ENCODE measurements at places on chromosomes 11 and 22.
A peak's percentile ranks its signal among the peaks of the same experiment; 100 is the strongest.

DNA sequence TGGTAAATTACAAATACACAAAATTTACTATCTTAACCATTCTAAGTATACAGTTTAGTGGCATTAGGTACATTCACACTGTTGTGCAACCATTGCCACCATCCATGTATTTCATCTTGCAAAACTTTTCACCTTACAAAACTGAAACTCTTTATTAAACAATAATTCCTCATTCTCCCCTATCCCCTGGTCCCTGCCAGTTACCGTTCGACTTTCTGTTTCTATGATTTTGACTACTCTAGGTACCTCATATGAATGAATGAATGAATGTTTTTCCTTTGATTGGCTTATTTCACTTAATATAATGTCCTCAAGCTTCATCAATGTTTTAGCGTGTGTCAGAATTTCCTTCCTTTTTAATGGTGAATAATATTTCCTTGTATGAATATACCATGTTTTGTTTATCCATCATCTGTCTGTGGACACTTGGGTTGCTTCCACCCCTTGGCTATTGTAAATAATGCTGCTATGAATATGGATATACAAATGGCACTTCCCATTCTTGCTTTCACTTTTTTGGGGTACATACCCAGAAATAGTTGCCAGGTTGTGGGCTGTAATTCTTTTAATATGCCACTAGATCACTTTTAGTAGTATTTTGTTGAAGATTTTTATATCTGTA, 93.0 kb downstream of the UVRAG start:
- no peak for DNase-seq

DNA sequence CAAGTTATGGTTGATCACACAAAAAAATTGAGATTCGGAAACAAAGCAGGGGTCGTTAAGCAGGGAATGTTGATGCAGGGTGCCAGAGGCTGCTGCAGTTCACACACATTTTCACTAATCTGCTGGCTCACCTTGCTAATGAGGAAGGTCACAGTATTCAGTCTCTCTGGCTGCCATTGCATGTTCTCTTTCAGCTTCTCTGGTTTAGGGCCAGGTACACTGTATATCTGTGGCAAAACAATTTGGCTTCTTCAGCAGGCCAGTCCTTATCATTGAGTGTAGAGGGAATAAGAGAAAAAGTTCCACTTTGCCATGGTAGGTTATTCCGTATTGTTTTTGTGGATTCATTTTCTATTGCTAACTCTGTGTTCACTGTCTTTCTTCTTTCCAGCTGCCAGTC, 283.7 kb upstream of the ANO3 start:
- no peak for DNase-seq

GRCh38 chr11:27244900-27245299, 118.1 kb downstream of the CCDC34 start:
- no peak for DNase-seq

GRCh38 chr11:93169950-93170561, 27.7 kb downstream of the SLC36A4 start:
- DNase-seq, result no peak

GRCh38 chr11:81946831-81947230, 786.8 kb downstream of the FAM181B start:
- DNase-seq, result no peak

DNA sequence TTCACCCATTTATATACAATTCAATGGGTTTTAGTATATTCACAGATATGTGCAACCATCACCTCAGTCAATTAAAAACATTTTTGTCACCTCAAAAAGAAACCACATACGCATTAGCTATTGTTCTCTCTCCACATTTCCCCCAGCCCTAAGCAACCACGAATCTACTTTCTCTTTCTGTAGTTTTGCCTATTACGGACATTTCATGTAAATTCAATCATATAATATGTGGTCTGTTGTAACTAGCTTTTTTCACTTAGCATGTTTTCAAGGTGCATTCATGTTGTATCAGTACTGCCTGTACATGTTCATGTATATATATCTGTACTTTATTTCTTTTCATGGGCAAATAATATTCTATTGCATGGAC, 104.7 kb upstream of the RRM1 start:
- DNase-seq, result no peak

DNA sequence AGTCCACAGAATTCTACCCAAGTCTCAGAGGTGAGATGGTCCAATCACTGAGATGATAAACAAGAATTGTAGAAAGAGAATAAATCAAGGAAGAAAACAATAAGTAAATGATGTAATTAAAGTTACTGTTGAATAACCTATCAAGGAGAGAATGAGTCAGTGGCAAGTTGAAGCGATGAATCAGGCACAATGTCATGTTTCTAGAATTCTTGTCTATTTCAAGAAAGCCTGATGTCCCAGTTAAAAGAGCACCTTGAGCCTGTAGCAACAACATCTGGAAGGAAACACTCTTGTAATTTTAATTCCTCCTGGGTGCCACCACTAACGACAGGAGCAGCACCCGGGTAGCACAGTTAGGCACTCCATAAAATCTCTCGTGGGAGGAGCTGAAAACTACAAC, 67.9 kb upstream of the SLC35C1 start:
- no peak for DNase-seq

DNA sequence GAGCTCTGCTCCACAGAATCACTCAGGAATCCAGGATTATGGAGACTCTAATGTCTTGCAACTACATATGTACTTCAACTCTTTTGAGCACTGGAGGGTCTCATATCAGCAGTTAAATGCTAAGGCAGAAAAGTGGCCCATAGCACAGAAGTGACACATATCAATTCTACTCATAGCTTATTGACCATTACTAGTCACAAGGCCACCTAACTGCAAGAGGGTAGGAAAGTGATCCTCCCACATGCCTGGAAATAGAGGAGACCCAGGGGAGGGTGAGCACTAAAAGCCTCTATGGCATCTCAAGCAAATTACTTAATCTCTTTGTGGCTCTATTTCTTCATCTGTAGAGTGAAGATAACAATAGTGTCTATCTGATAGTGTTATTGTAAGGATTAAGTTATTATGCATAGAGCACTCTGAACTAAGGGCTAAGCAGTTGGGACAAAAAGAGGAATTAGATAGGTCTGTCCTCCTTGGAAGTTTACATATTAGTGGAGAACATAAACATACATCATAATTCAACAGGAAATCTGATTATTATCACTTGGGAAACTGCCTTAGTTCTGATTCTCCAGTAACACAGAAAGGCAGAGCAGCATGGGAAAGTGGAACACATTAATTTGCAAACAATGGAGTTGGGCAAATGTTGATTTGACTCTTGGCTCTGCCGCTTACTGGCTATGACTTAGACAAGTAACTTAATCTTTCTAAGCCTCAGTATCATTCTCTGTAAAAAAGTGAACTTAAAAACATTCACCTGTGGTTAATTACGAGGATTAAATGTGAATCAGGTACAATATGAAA, 25.1 kb upstream of the USP47 start:
- DNase-seq, result no peak

GRCh38 chr11:5288108-5288905, 13.4 kb downstream of the OR51B4 start:
- no peak for DNase-seq

DNA sequence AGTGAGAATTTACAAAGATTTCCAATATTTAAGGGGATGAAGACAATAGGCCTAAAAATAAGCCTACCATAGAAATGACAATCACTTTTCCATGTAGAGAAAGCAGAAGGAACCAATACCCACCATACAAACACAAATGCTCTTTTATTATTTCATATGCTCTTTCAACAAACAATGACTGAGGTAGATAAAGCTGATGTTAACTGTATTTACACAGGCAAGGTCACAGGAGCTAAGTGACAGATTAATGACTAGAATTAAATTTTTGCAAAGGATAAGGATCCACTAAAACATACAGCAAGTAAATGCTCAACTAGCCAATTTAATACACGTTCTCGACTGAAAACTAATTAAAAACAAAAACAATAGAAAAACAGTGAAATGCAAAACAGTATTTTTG, 34.2 kb downstream of the PICALM start:
- no peak for DNase-seq

- peak; percentile 65 for DNase-seq
Observed at GRCh38 chr11:7513234-7514098, at the start of gene PPFIBP2. TSS of gene PPFIBP2 (plus strand) at chr11:7513999. CDS start at chr11:7549476, 35,477 bp downstream.

GRCh38 chr11:36116161-36116560, 172.3 kb downstream of the LDLRAD3 start:
- DNase-seq, result no peak

DNA sequence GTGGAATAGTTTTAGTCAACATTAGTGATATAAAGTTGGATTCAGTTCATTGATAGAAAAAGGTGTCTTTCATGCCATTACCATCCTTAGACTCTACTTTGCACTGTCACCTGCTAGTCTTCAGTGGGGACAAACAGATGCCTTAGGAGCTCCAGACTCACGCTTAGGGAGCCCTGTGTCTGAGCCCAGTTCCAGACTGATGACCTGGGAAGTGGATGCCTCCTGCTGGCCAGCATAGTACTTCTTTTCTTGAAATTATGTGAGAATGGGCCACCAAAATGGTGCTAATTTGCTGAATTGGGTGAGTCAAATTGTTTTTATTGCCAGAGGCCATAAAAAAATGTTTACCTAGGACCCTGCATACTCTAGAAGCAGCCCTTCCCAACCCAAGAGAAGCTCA, 53.9 kb downstream of the NOX4 start:
- DNase-seq, result no peak

- no peak for DNase-seq
Observed at GRCh38 chr11:116162086-116162885, 610.5 kb downstream of the BUD13 start.

DNA sequence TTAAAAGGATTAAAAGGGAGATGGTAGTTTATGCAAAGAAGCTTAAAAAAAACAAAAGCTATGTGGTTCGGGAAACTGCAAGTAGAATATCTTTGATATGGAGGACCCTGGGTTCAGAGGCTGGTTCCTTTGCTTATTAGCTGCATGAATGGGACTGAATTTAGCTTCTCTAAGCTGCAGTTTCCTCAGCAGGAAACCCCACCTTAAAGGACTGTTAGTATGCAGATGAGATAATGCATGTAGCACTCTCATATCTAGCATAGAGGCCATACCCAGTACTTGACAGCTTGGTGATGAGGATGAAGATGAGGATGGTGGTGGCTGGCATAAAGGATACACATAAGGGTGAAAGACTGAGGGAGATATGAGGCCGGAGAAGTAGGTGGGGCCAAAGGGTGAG, 134.6 kb downstream of the RRAS2 start:
- DNase-seq, result no peak

DNA sequence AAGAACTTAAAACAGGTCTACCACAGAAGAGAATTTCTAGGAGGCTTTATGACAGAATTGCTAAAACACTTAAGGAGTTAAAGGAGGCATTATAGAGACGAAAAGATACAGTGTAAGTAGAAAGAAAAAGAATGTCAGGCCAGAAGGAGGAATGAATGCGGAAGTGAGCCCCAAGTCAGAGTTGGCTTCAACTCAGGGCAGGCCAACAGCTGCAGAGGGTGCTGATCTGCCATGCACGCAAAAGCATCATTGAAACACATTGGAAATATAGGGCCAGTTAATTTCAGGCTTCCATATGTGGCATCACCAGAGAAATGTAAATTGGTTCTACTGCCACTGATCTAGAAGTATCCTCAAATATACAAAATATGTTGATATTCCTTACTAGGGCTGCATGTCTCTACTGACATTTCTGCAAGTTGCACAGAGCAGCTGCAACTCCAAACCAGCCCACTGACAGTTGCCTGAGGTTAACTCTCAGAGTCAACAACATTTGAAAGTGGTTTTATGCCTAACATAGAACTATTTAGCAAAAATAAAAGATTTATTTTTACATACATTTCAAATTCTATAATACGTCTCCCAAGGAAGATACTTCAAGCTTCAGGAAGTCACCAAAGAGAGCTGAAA, 324.1 kb downstream of the C11orf87 start:
- DNase-seq, result no peak

DNA sequence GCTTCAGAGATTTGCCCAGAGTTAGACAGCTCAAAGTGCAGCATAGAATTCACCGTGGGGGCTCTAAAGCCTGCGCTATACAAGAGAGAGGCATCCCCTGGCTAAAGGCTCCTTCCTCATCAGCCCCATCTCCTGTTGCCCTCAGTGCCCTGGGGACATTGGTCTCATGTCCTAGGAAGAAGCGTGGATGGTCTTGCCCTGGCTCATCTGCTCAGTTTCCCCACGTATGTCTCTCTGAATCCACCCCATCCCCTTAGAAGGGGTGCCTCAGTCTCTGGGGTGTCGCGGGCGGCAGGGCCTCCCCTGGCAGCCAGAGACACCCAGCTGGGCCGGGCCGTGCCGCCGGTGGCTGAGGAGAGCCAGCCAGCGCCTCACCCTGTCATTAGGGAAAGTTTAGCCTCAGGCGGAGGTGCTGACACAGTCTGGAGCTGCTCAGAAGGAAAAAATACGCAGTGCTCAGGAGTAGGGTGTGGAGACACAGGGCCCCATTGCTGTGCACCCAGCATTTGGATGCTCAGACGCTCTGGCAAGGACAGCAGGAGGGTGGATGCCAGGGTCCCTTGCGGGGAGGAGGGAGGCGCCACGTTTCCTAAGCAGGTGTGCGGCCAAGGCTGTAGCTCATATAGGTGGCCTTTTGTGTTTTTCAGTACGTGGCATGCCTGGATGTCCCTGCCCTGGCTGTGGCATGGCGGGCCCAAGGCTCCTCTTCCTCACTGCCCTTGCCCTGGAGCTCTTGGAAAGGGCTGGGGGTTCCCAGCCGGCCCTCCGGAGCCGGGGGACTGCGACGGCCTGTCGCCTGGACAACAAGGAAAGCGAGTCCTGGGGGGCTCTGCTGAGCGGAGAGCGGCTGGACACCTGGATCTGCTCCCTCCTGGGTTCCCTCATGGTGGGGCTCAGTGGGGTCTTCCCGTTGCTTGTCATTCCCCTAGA, 1.3 kb downstream of the SLC39A13 start:
- DNase-seq, result no peak

- DNase-seq, result no peak
Observed at GRCh38 chr11:17595526-17596309, 48.7 kb downstream of the OTOG start.

DNA sequence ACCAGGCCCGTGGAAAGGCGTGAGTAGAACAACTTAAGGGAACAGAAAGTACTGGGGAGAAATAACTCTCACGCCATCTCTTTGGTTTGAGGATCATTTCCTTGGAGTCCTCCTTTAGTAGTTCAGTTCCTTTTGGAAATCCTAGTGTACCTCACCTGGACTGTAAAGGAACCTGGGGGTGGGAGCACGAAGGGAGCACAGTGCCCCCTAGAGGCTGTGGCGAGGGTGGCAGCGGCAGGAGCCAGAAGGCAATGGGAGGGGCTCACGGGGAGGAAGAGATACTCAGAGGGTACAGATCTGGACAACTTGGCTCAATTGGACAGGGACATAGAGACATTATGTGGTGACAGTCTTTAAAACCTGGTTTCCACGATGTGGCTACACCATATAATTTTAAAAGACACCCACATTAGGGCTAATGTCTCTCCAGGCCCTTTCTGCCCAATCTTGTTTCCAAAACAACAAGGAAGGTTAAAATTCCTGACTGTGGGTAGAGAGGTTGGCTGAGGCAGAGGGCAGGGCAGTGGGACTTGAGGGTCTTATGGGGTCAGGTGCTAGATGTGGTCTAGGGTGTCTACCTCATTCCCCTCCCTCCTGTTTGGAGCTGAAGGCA, 87.0 kb downstream of the CSNK2A3 start:
- peak; percentile 17 for DNase-seq

GRCh38 chr22:39238966-39239505, 5.7 kb downstream of the PDGFB start:
- DNase-seq, result no peak

GRCh38 chr11:128777369-128778011, 83.6 kb downstream of the FLI1 start:
- no peak for DNase-seq
